ENCODE measurements at places on chromosomes 1 and 21. TPM values are rescaled to one million over a fixed set of nuclear protein-coding genes. Genes with fewer than 3 reads are reported as not detected.

Gene MPZL1
- total RNA-seq = 121 TPM

Gene SHISAL2A
- total RNA-seq = 0.11 TPM

Gene SELL
- not detected for total RNA-seq

Gene TFF1
- not detected for total RNA-seq

Gene PTGER3
- under 0.01 TPM for total RNA-seq

DNA sequence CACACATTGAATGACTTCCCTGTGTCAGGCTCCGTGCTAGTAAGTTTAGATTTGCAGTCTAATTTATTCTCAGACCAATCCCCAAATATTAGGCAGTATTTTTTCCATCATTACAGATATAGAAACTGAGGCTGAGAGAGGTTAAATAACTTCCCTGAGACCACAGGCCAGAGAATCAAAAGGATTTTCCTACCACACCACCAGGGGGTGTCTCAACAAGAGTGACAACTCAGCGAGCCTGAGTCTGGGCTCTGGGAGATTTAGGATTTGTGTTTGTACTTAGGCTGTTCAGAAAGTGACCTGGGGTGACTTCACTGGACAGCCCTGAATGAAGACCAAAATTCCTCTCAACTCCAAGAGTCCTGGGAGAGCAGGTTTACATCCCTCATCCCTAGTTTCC is 13.3 kb upstream of the LCE5A start:
- DNase-seq = no peak

- peak; percentile 78 for DNase-seq
Measured at GRCh38 chr1:27299385-27300271, 22.3 kb upstream of the TMEM222 start.

- DNase-seq = no peak
Measured at GRCh38 chr1:63960326-63960725, 186.5 kb downstream of the ROR1 start.

- DNase-seq = peak; percentile 65
Measured at GRCh38 chr1:18100491-18101063, 7.0 kb upstream of the IGSF21 start.

GRCh38 chr1:209657140-209657879 is 5.1 kb upstream of the LAMB3 start:
- DNase-seq = no peak

DNA sequence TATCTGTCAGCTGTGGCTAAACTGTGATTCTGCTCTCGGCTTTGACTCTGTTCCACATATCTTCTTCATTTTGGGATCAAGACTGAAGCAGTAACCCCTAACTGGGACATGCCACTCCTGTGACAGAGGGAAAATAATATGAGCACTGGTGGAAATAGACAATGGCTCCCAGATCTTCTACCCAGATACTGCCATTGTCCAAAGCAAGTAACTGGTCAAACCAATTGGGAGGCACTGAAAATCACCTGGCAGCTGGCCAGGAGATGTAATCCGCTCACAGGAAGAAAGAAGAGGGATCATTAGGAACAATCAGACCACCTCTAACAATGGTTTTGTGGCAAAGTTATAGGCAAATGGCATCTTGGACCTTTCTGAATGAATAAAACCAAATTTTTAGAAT is 10.7 kb downstream of the SNX7 start:
- DNase-seq = peak; percentile 24

DNA sequence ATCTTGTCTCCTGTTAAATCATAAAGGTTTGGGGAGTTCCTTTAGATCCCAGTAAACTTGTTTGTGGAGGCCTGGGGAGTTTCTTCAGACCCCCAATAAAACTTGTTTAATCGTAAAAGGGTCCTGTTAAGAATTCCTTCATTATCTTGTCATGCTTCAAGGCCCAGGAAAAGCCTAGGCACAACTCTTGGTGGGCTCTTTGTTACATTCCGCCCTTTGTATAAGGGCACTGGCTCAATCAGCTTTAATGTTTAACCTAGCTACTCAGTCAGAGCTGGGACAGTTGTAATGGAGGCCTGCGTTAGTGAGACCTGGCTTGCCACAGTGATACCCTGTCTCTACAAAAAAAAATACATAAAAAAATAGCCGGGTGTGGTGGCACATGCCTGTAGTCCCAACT is 77.2 kb downstream of the MPZL1 start:
- DNase-seq = peak; percentile 68

- DNase-seq = no peak
Measured at GRCh38 chr1:101175886-101176285, 60.9 kb upstream of the S1PR1 start.

DNA sequence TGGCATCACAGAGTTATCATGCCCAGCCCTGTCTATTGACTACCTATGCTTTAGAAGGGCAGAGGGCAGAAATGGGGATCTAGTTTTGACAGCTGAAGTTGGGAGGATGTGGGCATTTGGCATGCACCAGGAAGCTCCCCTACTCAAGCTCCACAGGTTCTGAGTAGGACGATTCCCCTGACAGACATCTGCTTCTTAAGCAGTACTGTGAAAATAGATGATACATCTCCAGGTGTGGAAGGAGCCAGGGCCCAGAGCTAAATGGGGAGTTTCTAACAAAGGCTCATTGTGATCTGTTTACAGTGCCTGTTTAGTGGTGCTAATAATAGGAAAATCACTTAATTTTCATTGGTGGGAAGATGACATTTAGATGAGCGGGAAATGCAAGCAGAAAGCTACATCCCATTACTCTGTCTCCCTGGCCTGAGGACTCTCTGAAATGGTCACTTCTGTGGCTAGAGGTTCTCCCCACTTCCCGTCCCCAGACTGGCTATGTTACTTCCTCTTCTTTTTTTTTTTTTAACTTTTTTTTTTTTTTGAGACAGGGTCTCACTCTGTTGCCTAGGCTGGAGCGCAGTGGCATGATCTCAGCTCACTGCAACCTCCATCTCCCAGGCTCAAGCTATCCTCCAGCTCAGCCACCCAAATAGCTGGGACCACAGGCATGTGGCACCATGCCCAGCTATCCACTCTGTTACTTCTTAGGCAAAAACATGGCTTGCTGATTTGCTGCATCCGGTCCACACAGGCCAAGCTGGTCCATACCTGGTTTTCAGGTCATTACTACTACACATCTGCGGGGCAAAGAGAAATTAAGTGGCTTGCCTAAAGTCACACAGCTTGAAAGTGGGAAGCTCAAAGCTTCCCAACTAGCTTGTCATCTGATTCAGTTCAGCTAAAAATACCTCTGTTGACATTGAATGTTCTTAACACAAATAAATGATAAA is 23.2 kb upstream of the CNIH3 start:
- DNase-seq = no peak

DNA sequence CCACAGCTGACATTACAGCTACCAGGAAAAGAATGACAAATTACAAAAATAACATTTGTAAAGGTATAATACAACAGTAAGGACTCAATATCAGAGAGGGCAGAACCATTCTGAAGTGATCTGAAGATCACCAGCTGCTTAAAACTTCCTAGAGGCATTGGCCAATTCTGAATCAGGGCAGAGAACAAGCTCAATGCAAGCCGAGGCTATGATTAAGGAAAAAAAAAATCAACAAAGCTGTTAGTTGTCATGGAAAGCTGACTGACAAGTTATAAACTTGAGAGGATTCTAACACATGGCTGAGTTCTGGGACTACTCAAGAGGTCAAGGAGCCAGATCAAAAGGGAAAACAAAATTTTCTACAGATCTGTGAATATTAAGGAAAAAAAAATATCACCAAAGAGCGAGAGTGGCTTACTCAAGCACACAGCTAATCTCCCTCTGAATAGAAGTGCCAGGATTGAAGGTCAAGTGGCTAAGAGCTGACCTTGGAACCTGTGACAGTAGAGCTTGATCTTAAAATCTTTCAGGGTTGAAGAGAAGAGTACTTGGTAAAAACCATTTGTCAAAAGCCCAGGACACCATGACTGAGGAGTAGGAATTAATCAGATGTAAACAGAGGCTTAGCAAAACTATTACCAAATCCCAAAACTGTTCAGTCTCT is 383.4 kb downstream of the USP25 start:
- no peak for DNase-seq

DNA sequence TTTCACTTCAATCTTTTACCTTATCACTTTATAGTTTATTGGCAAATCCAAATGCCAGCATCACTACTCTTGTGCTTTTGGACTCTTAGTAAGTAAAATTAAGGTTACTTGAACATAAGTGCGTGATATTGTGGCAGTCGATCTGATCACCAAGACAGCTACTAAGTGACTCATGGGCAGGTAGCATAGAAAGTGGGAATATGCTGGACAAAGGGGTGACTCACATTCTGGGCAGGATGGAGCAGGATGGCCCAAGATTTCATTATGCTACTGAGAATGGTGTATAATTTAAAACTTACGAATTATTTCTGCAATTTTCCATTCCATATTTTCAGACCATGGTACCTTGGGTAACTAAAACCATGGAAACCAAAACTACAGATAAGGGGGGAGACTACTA is 120.2 kb downstream of the ROR1 start:
- DNase-seq = no peak

DNA sequence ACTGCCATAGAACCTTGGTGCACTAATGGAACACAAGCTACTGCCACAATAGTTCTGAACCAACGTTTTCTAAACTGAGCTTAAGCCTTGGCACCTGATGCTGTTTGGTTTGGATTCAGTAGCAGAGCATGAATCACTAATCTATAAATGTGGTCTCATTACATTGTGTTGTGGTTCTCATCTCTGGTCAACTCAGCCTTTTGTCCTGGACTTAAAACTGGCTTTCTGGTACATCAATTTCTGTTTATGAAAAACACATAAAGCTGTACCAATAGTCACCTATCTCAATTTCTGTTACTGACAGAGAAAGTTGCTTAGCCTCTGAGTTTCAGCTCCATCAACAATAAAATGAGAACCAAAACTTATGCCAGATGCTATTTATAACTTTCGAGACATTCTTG is 197.5 kb upstream of the KIAA0040 start:
- DNase-seq = no peak

DNA sequence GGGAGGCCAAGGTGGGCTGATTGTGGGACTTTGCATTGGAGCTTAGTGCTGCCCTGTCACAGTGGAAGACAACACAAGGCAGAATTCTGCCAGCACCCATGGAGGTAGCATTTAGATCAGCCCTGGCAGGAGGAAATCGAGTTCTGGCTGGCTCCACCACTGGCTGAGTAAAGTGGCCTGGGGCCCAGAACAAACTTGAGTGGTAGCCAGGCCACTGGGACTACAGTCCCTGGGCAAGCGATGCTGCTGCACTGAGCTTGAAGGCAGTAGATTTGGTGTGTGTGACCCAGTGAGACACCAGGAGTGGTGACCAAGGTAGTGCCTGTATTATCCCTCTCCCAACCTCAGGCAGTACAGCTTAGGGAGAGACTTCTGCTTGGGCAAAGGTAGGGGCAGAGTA is 22.5 kb upstream of the UHMK1 start:
- no peak for DNase-seq

- DNase-seq = no peak
Measured at GRCh38 chr1:228219962-228220780, 12.3 kb downstream of the OBSCN start.

DNA sequence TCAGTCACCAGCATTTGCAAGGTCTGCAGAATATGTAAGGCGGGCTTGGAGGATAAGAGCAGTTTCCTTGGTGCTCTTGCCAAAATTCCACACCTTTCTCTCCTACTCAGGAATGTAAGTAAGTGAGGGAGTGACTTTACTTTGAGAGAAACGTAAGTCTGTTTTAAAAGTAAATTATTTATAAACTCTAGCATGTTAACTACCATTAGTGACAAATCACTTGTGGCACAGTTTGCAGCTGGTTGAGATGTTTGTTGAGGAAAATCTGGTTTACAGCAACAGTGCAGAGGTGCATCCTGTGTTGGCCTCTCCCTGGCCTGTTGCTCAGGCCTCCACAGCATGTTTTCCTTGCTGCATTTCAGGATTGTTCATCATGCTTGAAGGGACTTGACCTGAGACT is 8.5 kb downstream of the CGN start:
- no peak for DNase-seq

DNA sequence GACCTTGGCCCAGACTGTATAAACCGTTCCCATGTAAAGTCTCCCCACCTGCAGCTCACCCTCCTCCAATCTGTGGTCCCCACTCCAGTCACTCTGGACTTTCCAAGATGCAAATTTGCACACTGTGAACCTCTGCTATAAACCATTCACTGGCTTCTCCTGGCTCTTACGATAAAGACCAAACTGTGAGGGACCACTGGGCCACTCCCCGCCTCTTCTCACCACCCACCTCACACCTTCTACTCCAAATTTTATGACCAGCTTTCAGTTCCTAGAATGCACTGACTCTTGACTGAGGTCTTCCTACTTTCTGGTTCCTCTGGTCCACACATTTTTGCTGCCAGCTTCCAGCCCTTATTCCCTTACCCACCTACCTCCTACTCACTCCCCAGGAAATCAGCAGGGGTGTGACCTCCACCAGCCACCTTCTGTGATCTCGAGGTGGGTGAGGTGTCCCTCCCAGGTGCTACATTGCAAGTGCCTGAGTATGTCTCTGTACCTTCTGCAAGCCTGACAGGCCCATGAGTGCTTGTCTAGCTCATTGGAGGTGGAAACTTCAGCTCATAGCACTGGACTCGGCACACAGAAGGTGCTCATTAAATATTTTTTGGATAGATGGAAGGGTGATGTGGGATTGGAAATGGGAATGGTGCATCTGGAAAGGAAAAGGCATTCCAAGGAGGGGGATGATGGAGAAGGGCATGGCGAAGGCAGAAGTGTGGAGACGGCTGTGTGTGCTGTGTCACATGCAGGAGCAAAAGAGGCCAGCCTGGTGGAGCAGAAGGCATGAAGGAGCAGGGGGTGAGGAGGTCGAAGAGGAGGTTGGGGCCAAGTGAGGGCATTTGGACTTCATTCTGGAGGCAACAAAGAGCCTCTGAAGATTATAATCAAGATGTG is 15.6 kb upstream of the CSF1 start:
- DNase-seq = no peak

DNA sequence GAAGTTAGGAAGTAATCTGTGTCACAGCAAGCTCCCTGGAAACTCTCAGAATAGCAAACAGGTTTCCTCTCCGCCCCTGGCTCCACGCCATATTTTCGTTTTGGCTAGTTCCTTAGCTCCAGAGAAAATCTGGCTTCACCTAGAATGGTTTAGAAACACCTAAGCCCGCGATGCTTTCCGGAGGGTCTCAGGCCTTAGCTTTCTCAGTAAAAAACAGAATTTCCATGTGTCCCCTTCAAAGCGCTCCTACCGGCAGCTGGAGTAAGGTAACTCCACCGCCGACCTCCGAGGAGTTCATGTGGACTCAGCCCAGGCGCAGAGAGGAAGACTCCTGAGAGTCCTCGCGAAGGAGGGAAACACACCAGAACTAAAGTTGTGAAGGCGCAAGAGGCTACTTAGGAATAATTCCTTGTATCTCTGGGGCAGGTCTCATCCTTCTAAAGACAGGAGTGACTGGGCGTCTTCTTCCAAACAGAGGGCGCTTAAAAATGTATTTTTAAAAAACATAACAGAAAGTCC is 406 bp downstream of the KIAA0040 start:
- peak; percentile 42 for DNase-seq
